ENCODE measurements at places on chromosomes 2 and 18.

- peak; percentile 53 for DNase-seq
Measured at GRCh38 chr2:166539340-166540162, 45.5 kb upstream of the SCN7A start.

DNA sequence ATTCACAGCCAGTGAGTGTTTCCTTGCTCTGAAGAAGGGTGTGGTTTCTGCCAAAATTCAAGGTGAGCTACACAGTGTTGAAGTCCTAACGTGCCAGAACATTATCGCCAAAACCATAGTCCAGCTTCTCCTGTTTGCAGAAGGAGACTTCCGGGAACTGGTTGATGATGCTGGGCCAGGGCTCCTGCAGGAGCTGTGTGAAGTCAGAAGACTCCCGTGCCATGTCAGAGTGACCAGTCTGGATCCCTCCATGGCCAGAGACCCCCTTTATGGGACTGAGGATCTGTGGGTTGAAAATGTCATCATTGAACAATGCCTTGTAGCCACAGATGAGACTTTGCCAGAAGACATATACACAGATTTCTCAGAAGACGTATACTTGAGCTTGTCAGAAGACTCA lies 96.0 kb upstream of the RAB12 start:
- no peak for DNase-seq

- DNase-seq = no peak
Measured at GRCh38 chr2:42053791-42054701, 6.2 kb downstream of the PKDCC start.

GRCh38 chr2:63581298-63581961 lies 6.8 kb downstream of the WDPCP start:
- no peak for DNase-seq

- DNase-seq = no peak
Measured at GRCh38 chr2:169765523-169765922, 31.9 kb downstream of the KLHL23 start.

- DNase-seq = no peak
Measured at GRCh38 chr2:95053543-95053942, 28.0 kb downstream of the MAL start.

- DNase-seq = no peak
Measured at GRCh38 chr2:49980774-49981173, 826.5 kb upstream of the FSHR start.

DNA sequence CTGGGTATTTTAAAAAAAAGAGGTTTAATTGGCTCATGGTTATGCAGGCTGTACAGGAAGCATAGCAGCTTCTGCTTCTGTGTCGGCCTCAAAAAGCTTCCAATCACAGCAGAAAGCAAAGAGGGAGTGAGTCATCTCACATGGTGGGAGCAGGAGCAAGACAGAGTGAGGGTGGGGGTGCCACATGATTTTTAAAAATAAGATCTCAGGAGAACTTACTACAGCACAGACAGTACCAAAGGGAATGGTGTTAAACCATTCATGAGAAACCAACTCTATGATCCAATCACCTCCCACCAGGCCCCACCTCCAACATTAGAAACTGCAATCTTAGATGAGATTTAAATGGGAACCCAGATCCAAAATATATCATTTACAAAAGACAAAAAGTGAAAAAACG lies 14.6 kb downstream of the ZNF519 start:
- DNase-seq = no peak

GRCh38 chr2:42558827-42559226 lies 9.6 kb upstream of the MTA3 start:
- DNase-seq = no peak

DNA sequence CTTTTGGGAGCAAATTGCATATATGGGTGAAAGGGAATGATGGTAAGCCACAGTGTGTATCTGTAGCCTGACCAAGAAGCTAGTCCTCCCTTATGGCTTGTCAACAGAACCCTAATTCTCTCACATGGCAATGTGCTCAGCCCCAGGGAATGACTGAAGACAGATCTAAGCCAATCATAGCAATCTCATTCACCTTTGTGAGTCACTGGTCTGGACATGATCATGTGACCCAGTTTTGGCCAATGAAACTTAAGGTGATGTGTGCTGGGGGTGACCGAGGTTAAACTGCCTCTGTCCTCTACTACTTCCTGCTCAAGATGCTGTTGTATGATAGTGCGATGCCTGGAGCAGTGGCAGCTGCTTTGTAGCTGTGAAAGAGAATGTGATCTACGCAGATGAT lies 491.2 kb upstream of the HS6ST1 start:
- no peak for DNase-seq

DNA sequence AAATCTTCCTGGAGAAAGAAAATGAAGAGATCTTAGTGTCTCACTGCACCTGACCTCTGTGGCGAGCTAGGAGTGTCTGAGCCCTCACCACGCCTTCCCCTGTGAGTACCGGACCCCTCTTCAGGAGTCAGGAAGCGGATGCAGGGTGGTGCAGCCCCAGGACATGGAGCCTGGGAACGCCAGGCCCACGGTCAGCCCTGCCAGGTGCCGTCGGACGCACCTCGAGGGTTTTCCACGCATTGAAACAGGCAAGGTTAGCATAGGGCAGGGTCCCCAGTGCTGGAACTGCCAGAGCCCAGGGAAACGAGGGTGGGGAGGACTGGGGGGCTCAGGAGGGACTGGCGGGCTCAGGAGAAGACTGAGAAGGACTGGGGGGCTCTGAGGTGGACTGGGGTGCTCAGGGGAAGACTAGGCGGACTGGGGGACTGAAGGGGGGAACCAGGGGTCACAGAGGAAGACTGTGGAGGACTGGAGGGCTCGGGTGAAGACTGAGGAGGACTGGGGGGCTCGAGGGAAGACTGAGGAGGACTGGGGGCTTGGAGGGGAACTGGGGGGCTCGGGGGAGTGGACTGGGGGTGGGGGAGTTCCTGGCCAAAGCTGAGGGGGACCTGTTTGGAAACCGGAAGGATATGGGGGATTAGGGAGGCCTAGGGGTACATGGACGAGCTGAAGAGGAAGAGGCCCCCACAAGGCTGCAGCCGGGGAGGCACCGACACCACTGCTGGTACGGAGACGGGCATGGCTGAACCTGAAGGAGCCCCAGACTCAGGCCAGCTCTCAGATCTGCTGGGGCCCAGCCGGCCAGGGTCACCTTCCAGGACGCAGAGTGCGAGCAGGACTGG lies 65.2 kb upstream of the SNTG2 start:
- DNase-seq = no peak

DNA sequence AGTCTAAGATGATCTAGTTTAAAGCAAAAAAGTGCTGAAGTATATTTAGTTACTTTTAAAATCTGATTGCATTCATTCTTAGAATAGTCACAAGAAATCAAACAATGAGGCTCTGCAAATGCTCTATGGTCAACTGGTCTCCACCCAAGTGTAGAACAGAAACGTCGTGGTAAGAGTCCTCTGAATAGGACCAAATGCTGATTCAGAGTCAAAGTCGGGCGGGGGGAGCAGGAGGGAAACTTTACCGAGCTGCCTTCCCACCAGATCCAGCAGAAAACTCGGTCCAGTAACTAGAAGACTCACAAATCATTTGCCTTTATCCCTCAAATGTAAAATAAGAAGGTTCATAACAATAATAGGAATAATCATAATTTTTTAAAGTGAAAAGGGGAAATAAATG lies 46.2 kb upstream of the PXDN start:
- DNase-seq = no peak

DNA sequence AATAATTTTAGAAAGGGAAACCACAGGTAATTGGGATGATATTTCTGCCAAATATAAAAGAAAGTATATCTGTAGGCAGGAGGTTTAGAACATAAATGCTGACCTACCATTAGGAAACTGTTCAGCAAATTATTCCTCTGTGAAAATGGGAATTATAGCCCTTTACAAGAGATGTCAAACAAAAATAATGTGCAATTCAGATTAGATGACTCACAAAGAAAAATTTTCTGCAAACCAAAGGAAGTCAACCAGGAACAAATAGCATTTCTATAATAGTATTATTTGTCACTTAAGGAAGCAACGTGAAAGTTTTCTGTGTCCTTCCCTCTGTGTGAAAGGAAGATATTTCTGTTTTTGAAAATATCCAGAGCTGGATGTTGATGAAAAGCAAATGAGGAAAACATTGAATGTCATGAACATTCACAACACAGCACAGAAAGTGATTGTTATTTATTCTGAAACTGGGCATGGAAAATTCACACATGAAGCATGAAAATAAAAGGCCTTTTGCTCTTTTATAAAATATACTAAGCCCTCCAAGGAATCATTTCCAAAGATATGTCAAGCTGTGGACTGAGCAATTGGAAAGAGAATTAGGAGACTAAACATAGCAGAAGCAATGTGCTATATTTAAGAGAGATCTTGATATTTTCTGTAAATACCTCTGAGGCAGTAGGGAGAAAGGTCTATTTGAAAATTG lies 57.9 kb upstream of the SPHKAP start:
- DNase-seq = no peak

- DNase-seq = no peak
Measured at GRCh38 chr2:67938053-67938452, 124.8 kb downstream of the C1D start.

DNA sequence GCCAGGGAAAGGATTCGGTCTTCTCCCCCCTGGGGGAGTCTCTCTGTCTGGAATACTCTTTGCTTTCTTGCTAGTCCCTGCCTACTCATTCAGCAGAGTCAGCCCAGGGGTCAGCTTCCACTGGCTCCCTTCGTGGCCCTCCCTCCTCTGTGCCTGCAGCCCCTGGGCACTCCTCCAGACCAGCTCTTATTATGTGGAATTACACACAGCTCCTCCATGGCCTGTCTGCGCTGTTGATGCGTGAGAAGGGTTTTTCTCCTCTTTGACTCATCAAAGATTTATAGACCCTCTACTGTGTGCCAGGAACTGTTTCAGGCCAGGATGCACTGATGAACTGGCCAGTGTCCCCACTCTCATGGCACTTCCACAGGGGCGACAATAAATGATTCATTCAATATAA lies 44.4 kb downstream of the ST8SIA5 start:
- peak; percentile 71 for DNase-seq

GRCh38 chr2:240023792-240024191 lies 1.4 kb downstream of the NDUFA10 start:
- DNase-seq = no peak

DNA sequence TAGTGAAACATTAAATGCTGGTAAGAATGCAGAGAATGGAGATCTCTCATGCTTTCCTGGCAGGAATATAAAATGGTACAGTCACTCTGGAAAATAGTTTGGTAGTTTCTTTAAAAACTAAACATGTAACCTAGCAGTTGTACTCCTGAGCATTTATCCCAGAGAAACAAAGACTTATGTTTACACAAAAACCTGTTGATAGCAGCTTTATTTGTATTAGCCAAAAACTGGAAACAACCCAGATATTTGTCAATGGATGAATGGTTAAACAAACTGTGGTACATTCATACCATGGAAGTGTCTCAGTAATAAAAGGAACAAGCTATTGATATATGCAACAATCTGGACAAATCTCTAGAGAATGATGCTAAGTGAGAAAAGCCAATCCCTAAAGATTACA lies 81.7 kb upstream of the CTAGE1 start:
- DNase-seq = no peak

- no peak for DNase-seq
Measured at GRCh38 chr2:162063899-162064298, 10.1 kb downstream of the DPP4 start.

GRCh38 chr2:23042216-23042906 lies 342.6 kb upstream of the KLHL29 start:
- DNase-seq = no peak

DNA sequence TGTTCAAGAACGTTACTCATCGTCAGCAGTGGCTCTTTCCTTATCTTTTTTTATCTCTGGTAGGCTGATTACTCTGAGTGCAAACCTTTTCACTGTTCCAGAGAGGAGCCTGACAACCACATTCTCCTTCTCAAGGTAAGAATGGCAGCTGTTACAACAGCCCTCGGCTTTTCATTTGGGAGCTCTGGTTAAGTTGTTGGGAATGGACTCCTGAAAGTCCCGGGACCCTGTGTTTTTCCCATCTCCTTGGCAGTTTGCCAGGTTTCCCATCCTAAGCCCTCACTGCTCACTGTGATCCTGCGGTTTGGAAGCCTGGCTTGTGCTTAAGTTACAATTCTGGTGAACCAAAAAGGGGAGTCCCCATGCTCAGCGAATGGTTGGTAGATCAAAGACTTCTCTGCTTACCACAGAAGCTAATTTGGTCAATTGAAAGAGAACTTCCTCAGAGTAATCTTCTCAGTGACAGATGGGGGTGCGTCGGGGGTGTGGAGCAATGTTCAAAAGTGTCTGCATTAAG lies 122.3 kb downstream of the LYPD6B start:
- no peak for DNase-seq

DNA sequence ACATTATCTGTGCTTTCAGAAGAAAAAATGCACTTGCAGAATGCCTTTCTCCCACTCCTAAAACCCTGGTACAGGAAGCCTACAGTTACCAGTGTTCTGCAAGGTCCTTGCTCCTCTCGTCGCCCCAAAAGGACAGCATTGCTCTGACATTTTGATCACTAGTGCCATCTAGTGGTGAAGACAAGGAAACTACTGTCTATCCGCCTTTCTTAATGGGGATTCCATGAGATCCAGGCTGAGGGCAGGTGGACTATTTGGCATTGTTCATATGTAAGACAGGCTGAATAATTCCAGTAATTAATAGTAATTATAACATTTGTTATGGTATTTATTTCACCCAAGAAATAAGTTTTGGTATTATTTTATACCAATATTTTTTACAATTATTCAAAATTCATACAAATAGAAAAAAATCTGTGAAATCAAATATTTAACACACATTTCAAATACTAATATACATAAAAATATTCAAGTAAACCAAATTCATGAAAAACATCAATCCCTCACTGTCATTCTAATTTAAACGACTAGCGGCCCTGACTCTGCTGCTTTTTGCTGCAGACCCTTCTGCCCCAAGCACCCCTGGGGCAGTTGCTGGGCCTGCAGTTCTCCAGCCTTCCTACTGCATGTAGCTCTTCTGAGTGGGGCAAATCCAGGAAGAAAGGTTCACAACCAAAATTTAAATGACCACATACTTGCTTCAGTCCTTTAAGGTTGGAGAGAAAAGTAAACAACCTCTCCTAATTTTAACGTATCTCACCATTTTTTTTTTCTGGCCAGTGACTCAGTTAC lies 19.0 kb downstream of the TPGS2 start:
- DNase-seq = peak; percentile 84

- no peak for DNase-seq
Measured at GRCh38 chr18:56305583-56305982, 332.8 kb downstream of the TXNL1 start.

- no peak for DNase-seq
Measured at GRCh38 chr18:23765931-23766330, 76.7 kb downstream of the LAMA3 start.

Data from NCI-H1092 treated with DMSO at 0.1 percent for 48 hours (cell line).